ENCODE measurements at places on chromosomes 1 and 21.

DNA sequence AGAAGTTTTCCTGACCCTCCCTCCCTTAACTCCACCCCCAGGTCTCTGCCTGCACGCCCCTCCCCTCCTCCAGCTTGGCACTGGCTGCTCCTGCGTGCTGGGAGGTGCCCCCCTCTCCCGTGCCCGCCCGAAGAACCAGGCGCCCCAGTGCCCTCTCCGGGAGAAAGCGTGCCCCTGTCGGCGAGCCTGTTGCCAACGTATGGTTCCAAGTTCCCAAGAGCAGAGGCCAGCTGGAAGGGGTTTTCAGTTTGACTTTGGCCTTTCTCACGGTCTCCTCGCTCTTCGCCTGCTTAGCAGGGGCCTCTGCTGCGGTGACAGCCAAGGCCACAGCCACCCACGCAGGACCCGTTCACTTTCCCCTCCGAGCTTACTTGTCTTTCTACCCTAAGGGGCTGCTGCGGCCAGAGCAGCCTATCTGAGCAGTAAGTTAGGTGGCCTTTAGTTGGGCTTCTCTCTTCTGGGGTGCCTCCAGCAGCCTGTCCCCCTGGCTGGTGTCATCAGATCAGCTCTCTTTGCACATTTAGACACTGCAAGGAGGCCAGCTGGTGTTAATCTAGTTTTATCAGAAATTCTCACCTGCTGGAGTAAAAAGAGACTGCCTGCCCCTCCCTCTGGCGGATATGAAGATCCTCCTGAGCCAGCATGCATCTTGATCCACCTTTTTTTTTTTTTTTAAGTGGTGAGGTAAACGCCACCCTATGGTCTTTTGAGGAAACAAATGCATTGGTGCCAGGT lies 1.5 kb downstream of the STUM start:
- peak; percentile 73 for DNase-seq

DNA sequence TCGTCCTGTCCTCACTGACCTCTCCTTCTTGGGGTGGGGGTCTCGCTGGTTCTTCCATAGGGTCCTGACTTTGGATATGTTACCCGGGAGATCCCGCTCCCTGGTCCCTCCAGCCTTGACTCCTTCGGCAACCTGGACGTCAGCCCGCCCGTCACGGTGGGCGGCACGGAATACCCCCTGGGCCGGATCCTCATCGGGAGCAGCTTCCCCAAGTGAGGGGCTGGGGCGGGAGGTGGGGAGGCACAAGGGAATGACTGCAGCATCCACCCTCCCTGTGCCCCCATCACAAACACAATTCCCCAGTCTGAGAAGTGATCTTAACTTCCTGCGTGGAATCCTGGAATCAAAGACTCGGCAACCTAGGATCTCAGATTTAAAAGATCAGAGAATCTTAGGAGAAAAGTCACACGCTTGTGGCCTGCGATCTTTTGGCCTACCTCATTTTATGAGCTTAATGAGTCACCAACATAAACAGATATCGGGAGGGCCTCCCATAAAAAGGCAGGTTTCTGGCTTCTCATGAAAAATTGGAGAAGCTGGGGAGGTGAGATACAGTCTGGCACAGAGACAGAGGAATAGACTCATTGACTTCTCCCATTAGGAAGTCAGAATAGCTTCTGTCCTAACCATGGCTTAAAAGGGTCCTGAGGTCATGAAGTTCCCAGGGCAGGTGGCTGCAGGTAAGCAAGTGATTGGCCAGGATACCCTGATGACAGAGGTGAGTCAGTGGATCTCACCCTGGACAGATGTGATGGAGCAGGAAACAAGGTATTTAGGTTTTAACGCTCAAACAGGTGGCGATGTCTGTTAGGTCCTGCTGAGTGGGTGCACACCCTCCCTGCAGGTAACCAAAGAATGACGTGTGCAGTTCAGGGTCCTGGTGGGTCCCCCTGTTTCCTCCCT lies 15.9 kb upstream of the PADI3 start:
- no peak for DNase-seq

DNA sequence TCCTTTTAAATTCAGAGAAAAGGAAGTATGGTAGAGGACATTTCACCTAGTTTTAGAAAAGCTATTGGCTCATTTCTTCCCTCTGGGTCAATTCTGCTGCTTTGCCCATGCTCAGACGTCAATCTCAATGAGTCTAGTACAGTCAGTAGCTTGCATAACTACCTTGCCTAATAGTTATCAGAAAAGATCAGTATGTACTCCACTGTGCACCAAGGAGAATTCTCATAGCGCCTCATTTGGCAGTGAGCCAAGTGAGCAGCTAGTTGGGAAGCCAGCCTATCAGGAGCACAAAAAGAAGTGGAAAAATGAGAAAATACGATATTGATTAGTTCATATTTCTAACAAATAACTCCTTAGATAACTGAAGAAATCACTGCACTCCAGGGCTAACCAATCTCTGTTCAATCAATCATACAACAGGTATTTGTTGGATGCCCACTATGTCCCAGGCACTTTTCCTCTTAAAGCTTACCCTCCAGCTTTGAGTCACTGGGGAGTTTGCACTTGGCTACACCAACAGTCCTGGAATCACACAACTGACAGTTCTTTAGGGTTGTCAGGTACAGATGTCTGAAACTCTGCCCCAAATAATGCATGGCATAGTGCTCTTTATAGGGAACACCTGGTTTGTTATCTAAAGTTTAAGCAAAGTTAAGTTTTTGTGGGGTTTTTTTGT lies 50.2 kb downstream of the PRDX6 start:
- DNase-seq: no peak

DNA sequence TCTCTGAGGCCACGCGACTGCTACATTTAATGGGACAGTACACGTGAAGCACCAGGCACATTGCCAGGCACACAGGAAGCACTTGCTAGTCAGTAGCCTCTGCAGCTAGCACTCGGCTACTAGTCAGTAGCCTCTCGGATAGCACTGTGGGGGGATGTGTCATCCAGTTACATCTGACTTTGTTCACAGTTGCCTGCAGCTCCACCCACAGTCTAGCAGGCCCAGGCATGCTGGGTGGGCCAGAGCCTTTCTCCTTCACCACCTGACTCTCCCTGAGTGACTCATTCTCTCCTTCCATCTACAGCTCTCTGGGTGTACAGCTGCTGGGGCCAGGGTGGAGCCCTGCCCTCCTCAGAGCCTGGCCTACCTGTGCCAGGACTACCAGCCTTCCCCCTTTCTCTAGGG lies 51.5 kb downstream of the PTPRF start:
- DNase-seq: no peak

DNA sequence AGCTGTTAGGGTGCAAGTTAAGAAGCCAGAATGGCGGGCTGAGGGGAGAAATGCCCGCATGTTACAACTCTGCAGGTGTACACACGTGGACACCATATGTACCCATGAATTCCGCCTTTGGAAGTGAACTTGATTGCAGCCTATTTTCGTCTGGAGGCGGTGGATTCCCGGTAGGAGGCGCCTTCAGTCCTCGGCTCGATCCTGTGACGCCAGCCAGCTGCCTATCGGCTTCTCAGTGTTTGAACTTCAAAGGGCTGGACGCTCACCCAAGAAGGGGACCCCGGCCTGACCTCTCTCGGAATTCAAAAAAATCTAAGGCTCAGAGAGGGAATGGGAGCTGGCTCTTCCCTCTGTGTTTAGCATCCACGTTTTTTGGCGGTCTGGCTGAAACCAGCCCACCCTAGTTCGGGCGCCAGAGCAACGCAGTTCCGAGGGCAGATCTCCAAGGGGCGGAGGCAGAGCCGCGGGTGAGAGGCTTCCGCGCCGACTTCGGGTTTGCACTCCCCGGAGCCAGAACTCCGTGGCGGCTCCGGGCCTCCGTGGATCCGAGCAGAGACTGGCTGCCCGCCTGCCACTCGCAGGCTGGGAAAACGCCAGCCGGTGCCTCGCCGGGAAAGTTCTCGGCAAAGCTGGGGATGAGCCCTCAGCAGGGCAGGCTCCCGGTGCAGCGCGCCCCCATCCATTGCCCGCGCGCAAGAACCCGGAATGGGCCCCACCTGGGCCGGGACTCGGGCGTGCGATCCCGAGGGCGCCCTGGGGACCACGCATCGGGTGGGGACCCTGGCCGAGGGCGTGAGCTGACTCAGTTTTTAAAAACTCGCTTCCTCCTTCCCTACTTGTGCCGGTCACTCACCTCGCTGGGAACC lies 996 bp upstream of the TMEM51 start:
- DNase-seq: peak; percentile 65

DNA sequence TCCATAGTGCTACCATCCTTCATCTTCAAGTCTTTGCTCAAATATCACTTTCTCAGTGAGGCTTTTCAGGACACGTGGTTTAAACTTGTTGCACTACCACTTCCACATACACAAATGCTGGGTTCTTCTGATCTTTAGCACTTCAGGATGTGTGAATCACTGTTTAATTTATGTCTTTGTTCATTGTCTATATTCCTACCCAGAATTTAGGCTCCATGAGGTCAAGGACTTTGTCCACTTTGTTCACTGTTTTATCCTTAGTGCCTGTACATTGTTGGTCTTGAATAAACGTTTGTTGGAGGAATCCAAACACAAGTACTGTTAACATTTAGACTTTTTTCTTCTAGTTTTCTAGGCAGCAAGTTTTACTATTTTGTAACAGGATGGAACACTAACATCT lies 42.6 kb upstream of the RALGPS2 start:
- DNase-seq: no peak

- DNase-seq: no peak
Observed at GRCh38 chr1:4416189-4416588, 238.2 kb upstream of the AJAP1 start.

DNA sequence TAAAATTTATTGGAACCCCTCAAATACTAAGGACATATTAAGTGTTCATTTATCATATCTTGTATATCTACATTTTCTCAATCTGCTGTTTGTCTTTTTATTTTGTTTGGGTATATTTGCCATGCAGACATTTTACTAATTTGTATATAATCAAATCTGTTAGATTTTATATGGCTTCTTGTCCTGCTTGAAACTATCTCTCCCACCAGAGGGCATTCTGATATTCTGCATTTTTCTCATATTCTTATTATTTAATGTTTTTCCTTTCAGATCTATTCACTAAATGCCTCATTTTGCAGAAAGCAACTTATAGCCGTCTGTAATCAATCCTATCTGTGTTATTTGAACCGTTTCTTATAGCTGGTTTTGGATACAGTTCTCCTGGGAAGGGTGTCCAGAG lies 745.5 kb downstream of the LRRIQ3 start:
- no peak for DNase-seq

GRCh38 chr1:85189120-85189519 lies 11.7 kb downstream of the SYDE2 start:
- DNase-seq: no peak

- DNase-seq: no peak
Observed at GRCh38 chr21:26471099-26471471, 102.0 kb downstream of the CYYR1 start.

DNA sequence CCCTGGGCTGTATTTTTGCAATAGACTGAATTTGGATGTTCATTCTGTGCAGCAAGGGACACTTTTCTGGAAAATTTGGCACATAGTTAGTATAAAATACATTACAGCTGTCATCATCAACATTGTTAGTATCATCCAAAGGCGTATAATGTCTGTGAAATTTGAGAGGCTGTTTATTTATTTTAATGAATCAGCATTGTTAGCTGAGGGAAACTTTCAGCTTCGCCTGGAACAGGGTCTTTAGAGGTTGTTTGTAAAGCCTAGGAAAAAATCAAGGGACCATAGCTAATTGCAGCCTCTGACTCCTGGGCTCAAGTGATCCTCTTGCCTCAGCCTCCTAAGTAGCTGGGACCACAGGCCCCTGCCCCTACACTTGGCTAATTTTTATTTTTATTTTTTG lies 106.8 kb upstream of the USP24 start:
- DNase-seq: no peak

GRCh38 chr1:235563513-235564061 lies 59.3 kb upstream of the B3GALNT2 start:
- no peak for DNase-seq

DNA sequence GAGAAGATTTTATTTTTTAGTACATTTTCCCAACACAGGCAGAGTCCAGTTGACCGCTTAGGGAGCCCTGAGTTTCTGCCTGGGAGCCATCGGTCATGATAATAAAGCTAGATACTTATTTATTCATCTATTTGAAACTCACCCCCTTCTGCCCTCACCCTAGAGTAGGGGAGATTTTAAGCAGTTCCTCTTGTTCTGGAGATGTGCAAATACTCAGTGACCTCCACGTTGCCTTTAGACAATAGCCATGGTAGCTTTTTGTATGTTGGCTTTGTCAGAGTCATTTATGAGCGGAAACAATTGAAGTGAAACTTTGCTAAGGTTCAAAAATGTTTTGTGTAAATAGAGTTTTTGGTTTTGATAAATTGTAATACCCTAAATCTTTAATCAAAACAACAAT lies 45.7 kb upstream of the PLPPR4 start:
- no peak for DNase-seq

- no peak for DNase-seq
Observed at GRCh38 chr1:227903614-227904501, 43.9 kb downstream of the WNT9A start.

DNA sequence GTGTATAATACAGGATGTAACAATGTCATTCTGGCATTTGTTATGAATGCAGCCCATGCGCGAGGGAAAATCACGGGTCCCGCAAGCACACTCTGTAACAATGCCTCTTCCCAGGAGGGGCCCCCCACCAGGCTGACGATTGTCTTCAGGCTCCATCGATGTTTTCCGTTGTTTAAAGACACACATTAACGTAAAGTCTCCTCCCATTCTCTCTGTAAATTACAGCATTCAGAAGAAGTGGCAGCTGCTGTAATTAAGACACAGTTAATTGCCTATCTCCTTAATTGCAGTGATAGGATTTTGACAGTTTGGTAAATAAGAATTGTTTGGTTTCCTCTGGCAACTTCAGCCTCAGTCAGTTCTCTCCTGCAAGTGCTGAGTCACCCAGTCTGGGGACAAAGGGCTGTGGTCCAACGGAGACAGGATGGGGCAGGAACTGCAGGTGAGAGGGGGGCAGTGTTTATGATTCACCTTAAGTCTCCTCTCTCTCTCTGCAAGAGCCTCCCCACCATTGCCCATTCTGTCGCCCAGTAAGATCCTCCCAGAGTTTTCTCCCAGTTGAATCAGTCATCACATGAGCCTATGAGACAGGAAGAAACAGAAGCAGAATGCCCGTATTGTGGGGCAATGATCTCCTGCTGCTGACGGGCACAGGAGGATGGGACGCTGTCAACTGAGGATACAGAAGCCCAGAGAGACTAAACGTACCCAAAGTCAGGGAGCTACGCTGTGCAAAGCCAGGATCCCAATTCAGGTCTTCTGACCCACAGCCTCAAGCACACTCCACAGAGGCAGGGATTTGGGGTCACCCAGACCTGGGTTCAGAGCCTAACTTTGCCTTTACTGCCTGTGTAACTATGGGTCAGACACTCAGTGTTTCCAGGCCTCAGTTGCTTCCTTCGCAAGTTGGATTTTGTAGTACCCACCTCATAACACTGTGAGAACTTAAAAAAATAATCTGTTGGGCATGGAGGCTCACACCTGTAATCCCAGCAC lies 110.0 kb downstream of the ADSS2 start:
- no peak for DNase-seq

DNA sequence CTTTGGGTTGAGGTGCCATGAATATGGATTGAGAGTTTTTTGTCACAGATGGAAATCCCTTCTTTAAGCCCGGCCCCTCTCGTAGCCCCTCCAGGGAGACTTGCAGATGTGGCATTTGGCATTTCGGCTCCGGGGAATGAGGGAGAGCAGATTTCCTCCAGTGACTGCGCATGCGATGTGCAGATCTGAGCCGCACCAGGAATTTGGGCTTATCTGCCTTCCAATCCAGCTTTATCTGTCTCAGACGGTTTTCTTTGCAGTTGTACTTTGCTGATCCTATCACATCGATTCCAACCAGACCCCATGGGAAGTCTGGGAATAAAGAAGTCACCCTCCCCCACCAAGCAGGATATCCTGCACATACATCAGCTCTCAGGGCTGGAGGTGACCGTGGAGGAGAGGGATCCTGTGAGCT lies 11.7 kb downstream of the KIF26B start:
- DNase-seq: no peak

Measured in C1 segment of cervical spinal cord (tissue), 14 donors.